ENCODE measurements at places on chromosomes 3 and 15.

GRCh38 chr15:35979608-35980007 is 433.6 kb upstream of the DPH6 start:
- no peak for DNase-seq

GRCh38 chr15:67508407-67508806 is 12.5 kb upstream of the C15orf61 start:
- no peak for DNase-seq

DNA sequence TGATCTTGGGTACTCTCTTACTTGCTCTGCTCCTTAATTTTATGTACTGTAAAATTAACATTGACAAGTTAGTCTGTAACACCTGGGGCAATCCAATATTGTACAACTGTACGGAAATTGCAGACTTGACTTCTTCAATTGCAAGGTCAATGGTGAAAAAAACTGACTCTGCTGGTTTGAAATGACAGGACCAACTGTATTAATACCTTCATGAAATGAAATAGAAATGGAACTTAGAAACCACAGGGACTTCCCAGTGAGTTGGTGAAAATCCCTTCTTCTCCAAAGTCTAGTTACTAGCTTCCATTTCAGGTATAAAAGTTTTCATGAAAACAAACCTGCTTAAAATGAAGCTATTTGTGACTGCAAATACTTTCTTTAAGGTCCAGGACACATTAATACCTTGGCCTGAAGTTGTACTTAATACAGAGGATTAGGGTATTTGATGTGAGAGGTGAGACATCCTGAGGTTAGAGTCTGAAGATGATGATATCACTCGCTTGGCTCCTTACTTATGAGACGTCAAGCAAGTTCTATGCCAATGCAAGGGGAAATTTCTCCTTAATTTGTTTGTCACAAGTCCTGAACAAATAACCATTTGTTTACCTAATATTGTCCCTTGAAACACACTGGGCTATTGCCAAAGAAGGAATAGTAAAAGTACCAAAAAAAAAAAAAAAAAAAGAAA is 226.2 kb upstream of the TP63 start:
- no peak for DNase-seq

- DNase-seq = no peak
These were observed 1.6 kb upstream of the PLD1 start for GRCh38 chr3:171811913-171812335.

- DNase-seq = no peak
These were observed 26.3 kb upstream of the THRB start for GRCh38 chr3:24520976-24521419.

- no peak for DNase-seq
These were observed 33.8 kb upstream of the GYG1 start for GRCh38 chr3:148957586-148957985.

- DNase-seq = no peak
These were observed 19.5 kb downstream of the RYK start for GRCh38 chr3:134231131-134231530.

All from AG04450 (cell line).